ENCODE measurements at places on chromosomes 1 and 21.

DNA sequence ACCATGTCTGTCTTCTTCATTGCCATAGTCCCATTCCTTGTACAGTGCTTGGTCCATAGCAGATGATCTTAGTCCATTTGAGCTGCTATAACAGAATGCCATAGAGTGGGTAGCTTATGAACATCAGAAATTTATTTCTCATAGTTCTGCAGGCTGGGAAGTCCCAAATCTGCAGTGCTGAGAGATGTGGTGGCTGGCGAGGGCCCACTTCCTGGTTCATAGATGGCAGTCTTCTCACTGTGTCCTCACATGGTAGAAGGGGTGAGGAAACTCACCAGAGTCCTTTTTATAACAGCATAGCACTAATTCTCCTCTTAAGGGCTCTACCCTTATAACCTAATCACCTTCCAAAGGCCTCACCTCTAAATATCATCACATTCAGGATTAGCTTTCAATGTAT lies 23.1 kb upstream of the RAP1A start:
- H3K4me1 ChIP-seq, result peaks cover 40% of the 10 kb centered on the region
- DNase-seq, result no peak
- no peaks in the 10 kb centered on the region for H3K36me3 ChIP-seq
- H3K27ac ChIP-seq, result no peak overlapping the region
- H3K4me3 ChIP-seq, result no peak overlapping the region
- H3K27me3 ChIP-seq, result no peaks in the 10 kb centered on the region

DNA sequence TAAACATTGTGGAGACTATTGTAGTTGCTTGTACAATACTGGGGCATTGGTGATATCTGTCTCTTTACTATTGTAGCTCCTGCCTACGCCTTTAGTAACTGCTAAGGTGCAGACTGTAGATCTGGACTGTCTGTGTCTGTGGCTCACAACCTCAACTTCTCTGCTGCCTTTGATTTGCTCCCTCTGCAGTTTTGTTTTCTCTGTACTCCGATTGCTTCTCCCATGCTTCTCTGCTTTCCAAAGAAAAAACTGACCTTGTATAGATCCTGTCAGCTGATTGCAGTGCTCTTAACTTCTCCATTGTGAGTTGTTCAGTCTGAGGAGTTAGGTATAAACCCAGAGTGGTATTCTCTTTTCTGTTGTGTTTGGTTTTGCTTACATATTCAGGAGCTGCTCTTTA lies 15.3 kb downstream of the MAGI3 start:
- no peaks in the 10 kb centered on the region for H3K36me3 ChIP-seq
- H3K4me1 ChIP-seq, result peaks cover 5% of the 10 kb centered on the region
- no peak overlapping the region for H3K4me3 ChIP-seq
- no peak overlapping the region for H3K27ac ChIP-seq
- H3K27me3 ChIP-seq, result no peaks in the 10 kb centered on the region

DNA sequence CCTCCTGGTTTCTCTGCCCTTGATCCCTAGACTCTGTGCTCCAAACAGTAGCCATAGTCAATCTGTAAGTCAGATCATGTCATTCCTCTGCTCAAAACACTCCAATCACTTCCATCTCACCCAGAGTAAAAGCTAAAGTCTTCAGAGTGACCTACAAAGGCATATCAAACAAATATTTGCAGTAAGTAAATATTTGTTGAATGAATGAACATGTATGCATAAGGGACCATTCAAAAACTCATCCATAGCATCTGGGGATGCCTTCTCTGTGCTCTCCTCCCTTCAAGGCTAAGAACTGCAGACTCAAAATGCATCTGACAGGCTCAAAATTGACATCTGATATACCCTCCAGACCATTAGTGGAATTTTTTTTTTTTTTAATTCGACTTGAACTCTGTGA lies 18.1 kb upstream of the AK5 start:
- H3K36me3 ChIP-seq, result no peaks in the 10 kb centered on the region

DNA sequence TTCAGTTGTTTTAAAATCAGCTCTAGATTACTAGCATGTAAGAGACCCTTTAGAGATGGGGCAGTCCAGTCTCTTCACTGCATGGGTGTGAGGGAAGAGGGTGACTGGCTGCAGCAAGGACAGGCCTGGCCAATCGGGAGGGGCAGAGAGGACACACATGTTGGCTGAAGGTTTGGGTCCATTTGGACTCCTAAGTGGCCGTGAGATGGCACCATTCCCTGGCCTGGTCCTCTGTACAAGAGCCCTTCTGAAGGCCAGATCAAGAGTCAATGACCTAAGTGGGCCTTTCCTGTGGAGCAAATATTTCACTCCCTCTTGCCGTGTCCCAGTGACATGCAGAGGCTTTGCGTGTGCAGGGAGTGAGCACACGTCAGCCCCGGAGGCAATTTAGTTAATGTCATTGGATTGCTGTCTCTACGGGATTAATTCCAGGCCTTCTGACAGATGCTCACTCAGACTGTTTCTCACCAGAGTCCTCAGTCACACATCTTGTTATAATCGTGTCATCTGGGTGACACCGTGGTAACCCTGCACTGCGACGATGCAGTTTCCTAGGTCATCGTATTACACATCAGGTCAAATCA lies 613.0 kb downstream of the NPHP4 start:
- no peaks in the 10 kb centered on the region for H3K27me3 ChIP-seq
- H3K4me3 ChIP-seq, result no peak overlapping the region

DNA sequence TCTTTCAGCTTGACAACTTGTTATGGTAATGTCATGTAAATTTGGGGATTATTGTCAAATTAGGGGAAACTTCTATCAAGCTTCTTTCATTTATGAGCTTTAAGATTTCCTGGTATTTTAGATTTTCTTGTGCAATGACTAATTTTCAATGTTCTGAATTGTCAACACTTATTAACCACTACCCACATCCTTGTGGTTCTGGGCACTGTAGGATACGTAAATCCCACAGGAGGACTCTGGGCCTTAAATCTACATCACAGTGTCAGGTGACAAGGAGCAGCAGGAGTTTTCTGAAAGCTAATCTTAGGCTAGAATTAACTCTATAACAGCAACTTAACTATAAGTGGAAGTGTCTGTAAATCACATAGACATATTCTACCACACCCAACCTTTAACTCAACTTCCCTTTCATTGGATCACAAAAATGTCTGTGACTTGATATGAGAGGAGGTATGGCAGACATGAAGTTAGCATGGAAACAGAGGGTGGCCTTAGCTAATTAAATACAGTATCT lies 397.7 kb downstream of the HLX start:
- H3K27ac ChIP-seq, result no peak overlapping the region
- H3K4me3 ChIP-seq, result no peak overlapping the region
- H3K27me3 ChIP-seq, result no peaks in the 10 kb centered on the region
- DNase-seq, result no peak
- no peaks in the 10 kb centered on the region for H3K36me3 ChIP-seq
- no peaks in the 10 kb centered on the region for H3K4me1 ChIP-seq

GRCh38 chr1:53460211-53460634 lies 1.0 kb downstream of the DMRTB1 start:
- 0 out of 2 replicates have a peak, but pooled peaks cover 3% of the 10 kb centered on the region for H3K27me3 ChIP-seq
- H3K4me3 ChIP-seq, result no peak overlapping the region
- DNase-seq, result no peak

- no peak overlapping the region for H3K4me3 ChIP-seq
- H3K27ac ChIP-seq, result no peak overlapping the region
- H3K36me3 ChIP-seq, result no peaks in the 10 kb centered on the region
- DNase-seq, result no peak
- peaks cover 22% of the 10 kb centered on the region for H3K27me3 ChIP-seq
- H3K4me1 ChIP-seq, result no peaks in the 10 kb centered on the region
These were observed 9.7 kb upstream of the PPIE start for GRCh38 chr1:39729030-39729429.

DNA sequence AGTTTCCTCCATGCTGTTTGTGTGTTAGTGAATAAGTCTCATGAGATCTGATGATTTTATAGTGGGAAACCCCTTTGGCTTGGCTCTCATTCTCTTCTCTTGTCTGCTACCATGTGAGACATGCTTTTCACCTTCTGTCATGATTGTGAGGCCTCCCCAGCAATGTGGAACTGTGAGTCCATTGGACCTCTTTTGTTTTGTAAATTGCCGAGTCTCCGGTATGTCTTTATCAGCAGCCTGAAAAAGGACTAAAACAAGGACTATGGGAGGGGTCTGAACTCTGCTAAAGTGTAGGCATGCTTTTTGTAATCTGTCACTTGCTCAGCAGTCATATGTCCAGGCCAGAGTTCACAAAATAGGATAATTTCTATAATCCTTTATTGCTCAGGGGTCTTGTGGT lies 164.0 kb upstream of the SNX7 start:
- no peak overlapping the region for H3K4me3 ChIP-seq
- H3K4me1 ChIP-seq, result 0 out of 2 replicates have a peak, but pooled peaks cover 9% of the 10 kb centered on the region
- no peak for DNase-seq
- H3K36me3 ChIP-seq, result no peaks in the 10 kb centered on the region

- no peaks in the 10 kb centered on the region for H3K27me3 ChIP-seq
- H3K36me3 ChIP-seq, result no peaks in the 10 kb centered on the region
- H3K27ac ChIP-seq, result no peak overlapping the region
These were observed 22.2 kb downstream of the DYNLT5 start for GRCh38 chr1:66774438-66774837.

GRCh38 chr1:14334336-14335176 lies 263.9 kb upstream of the KAZN start:
- H3K4me3 ChIP-seq, result no peak overlapping the region
- no peak for DNase-seq
- no peaks in the 10 kb centered on the region for H3K36me3 ChIP-seq
- no peaks in the 10 kb centered on the region for H3K27me3 ChIP-seq
- H3K4me1 ChIP-seq, result no peaks in the 10 kb centered on the region

- H3K4me1 ChIP-seq, result peaks cover 47% of the 10 kb centered on the region
- no peak overlapping the region for H3K4me3 ChIP-seq
- no peaks in the 10 kb centered on the region for H3K27me3 ChIP-seq
- DNase-seq, result no peak
These were observed 12.2 kb upstream of the RIPK4 start for GRCh38 chr21:41778930-41779600.

- H3K4me1 ChIP-seq, result no peaks in the 10 kb centered on the region
- H3K4me3 ChIP-seq, result no peak overlapping the region
- H3K36me3 ChIP-seq, result no peaks in the 10 kb centered on the region
- no peak for DNase-seq
- H3K27ac ChIP-seq, result no peak overlapping the region
These were observed 827 bp downstream of the OR2B11 start for GRCh38 chr1:247456914-247457639.

GRCh38 chr1:17755120-17755519 lies at the start of gene ACTL8:
ACTL8 (plus strand) TSS chr1:17755333; CDS start chr1:17823009, 67,676 bp downstream.
- no peaks in the 10 kb centered on the region for H3K4me1 ChIP-seq
- DNase-seq, result peak; percentile 7
- H3K4me3 ChIP-seq, result no peak within 1 kb of the TSS
- H3K27me3 ChIP-seq, result no peaks in the 10 kb centered on the region

GRCh38 chr1:223231011-223231572 lies 88.0 kb upstream of the TLR5 start:
- H3K36me3 ChIP-seq, result no peaks in the 10 kb centered on the region
- no peaks in the 10 kb centered on the region for H3K27me3 ChIP-seq
- peaks cover 26% of the 10 kb centered on the region for H3K4me1 ChIP-seq
- no peak for DNase-seq
- H3K4me3 ChIP-seq, result no peak overlapping the region
- H3K27ac ChIP-seq, result no peak overlapping the region

DNA sequence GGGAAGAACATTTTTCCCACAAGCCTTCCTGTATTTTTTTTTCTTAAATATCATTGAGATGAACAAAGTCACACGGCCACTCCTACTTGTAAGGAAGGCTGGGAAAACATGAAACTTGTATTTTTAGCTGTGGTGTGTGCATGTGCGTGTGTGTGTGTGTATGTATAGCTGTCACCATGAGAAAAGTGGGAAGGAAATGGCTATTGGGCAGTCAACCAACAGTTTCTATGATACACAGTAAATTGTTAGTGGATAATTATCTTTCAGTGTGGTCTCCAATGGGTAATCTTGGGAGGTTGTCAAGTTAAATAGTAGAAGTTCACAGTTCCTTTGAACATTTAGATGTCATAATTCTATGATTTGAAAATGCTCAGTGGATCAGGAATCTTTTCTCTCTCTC lies 132.7 kb upstream of the USP24 start:
- DNase-seq, result no peak
- no peaks in the 10 kb centered on the region for H3K27me3 ChIP-seq
- no peaks in the 10 kb centered on the region for H3K4me1 ChIP-seq
- no peak overlapping the region for H3K27ac ChIP-seq
- H3K4me3 ChIP-seq, result no peak overlapping the region

Data from PC-9 (cell line).